ENCODE measurements at places on chromosomes 12 and 14. TPM values are rescaled to one million over a fixed set of nuclear protein-coding genes. Genes with fewer than 3 reads are reported as not detected.

GRCh38 chr14:105398044-105398725, at the start of gene TEX22:
TSS of gene TEX22 (plus strand) at chr14:105398538. CDS start at chr14:105399341, 803 bp downstream.
- ATAC-seq, result peak; percentile 92

DNA sequence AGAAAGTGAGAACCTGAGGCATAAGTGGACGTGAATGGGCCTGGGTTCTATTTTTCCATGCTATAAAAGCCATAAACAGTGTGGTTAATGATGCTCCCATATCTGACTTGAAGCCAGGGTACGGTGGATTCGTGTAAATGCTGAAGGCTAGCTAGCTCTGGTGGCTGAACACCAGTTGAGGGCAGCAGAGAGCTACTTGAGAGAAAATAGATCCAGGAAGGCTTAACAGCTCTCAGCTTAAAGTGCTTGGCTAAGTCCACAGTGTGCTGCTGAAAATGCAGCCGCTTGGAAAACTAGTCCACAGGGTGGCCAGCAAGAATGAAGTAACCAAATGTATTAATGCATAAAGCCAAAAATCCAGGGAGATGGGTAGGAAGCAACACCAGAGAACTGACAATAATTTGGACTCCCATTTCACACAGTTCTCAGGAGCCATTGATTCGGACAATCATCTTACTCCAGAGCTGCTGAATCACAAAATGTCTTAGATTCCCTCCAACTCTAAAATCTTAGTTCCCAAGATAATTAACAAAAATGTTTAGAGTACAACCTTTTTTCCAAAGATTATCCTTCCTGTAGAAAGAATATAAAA, 15.0 kb upstream of the FOXG1 start:
- no peak for ATAC-seq

GRCh38 chr14:76918256-76918781, 92.1 kb downstream of the LRRC74A start:
- ATAC-seq, result no peak

Gene SLC4A8
- total RNA-seq, result 8.0 TPM

Gene INHBC
- not detected for total RNA-seq

DNA sequence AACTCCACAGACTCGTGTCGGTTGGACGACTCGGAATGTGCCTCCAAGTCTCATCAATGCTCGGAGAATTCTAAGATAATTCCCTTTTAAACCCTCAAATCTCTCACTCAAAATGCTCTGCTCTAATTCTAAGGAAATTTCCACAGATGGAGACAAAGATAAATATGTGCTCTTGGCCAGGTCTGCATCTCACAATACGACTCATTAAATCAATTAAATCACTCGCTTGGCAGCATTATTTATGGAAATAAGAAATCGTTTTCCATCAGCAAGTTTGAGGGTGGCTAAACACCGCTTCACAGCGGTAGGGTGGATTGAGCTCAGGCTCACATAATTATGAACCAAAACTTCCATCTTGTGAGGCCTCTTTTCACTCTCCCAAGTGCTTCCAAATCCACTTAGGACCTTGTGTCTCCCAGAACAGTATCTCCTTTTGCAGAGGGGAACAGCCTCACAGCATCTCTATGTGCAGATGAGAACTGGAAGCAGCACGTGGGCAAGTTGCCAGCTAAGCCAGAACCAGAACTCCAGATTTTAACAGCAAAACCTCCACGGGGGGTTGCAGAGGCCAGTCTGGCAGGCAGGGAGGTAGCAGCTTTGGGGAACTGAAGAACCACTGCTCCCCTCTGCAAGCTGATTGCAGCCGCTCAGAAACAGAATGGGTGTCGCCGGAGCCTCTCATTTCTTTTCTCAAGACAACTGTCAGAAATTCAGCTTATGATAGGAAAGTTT, 43.8 kb downstream of the RIMBP2 start:
- ATAC-seq, result no peak
